ENCODE measurements at places on chromosomes 13 and 19. TPM values are rescaled to one million over a fixed set of nuclear protein-coding genes. Genes with fewer than 3 reads are reported as not detected.

The PSG6 gene
- polyA plus RNA-seq, result 0.11 TPM

The MYBPC2 gene
- 1.8 TPM for polyA plus RNA-seq

The AP1M2 gene
- polyA plus RNA-seq, result 20.7 TPM

The CPAMD8 gene
- polyA plus RNA-seq, result 17.3 TPM

The SHFL gene
- 55.6 TPM for polyA plus RNA-seq

The TGFB1 gene
- 24.8 TPM for polyA plus RNA-seq

The ZNF227 gene
- polyA plus RNA-seq, result 10.7 TPM

The RABAC1 gene
- 111 TPM for polyA plus RNA-seq

The VRK3 gene
- 27.2 TPM for polyA plus RNA-seq

The GPR4 gene
- polyA plus RNA-seq, result 1.3 TPM

The CDC37 gene
- polyA plus RNA-seq, result 313 TPM

The MEIOSIN gene
- polyA plus RNA-seq, result 0.02 TPM

The C1QTNF9 gene
- 0.30 TPM for polyA plus RNA-seq

The ATCAY gene
- polyA plus RNA-seq, result 0.09 TPM

The ADGRE3 gene
- 0.09 TPM for polyA plus RNA-seq

The DPF1 gene
- 0.09 TPM for polyA plus RNA-seq

The CTU1 gene
- polyA plus RNA-seq, result 2.9 TPM

The CEACAM5 gene
- 1.9 TPM for polyA plus RNA-seq

The CYP2F1 gene
- polyA plus RNA-seq, result 0.07 TPM

The NOSIP gene
- 156 TPM for polyA plus RNA-seq

The TDRD12 gene
- 0.48 TPM for polyA plus RNA-seq

The SIAH3 gene
- 0.07 TPM for polyA plus RNA-seq

Data from thymus (tissue), 14 donors.